ENCODE measurements at places on chromosomes 3 and 15.

- DNase-seq: no peak
Measured at GRCh38 chr3:162743091-162743490, 1246.5 kb downstream of the OTOL1 start.

- DNase-seq: peak; percentile 54
Measured at GRCh38 chr3:194577986-194578905, 55.0 kb downstream of the TMEM44 start.

DNA sequence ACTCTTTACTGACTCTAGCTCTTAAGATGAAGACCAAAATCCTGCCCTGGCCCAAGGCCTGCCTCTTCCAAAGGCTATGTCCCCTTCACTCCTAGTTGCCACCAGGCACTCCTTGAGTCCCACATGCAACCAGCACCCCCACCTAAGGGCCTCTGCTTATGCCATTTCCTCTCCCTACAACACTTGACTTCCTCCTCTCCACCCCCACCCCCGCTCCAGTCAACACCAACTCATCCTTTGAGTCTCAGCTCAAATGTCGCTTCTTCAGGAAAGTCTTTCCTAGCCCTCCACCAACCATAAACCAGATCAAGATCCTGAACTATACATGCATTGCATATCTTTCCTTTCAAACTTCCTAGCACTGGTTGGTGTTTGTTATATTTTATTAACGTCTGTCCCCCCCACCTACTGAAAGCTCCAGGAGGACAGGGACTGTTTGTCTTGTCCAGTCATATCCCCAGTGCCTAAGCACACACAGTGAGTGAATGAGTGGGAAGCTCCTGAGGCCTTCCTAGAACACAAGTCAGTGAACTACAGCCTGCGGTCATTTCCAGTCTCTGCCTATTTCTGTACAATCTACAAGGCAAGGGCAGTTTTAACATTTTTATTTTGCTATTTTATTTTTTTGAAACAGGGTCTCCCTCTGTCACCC is 7.3 kb downstream of the TBC1D2B start:
- no peak for DNase-seq

DNA sequence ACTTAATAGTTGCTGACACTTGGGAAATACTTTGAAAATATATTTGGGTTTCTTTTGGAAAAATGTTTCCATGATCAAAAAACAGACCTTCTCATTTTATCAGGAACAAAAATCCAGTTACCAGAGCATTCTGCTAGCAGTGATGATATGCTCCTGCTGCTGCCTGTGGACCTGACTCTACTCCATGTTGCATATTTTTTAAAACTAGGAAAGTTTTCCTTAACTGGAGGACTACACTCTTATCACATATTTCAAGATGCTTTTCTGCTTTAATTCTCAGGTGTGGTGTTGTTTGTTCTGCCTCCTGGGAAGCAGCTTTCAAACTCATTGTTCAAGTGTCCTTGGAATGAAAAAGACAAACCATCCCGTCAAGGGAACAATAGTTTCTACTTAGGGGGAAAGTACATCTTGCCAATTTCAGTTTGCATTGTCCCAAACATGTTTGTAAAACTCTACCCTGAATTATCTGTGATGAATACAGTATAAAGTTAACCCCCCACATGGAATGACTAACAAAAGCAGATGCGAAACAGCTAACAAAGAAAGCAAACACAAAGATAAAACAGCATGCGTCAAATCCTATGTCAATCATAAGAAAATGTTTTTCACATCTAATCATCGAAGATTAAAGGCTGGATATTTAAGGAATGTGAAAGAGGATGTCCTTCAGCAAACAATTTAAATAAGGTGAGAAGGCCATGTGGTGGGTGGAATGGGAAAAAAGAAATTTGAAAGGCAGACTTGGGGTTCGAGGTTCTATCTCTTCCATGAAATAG is 40.1 kb upstream of the PSMD6 start:
- DNase-seq: no peak

- no peak for DNase-seq
Measured at GRCh38 chr15:28104326-28104725, 5.2 kb upstream of the OCA2 start.

GRCh38 chr15:74438721-74439316 is 5.1 kb upstream of the SEMA7A start:
- DNase-seq: peak; percentile 75

DNA sequence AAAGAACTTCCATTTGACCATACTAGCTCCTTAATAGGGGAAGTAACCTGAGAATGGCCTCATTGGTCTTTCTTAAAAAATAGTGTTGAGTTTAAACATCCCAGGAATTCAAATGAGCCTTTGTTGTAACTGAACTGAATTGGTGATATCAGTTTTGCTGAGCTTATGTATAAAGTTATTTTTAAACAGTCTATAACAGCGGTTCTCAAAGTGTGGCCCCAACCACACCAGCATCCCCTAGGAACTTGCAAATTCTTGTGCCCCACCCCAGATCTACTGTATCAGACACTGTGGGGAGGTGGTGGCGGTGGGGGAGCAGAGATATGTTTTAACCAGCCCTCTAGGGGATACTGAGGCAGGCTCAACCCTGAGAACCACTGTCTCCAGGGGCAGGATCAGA is 57.0 kb downstream of the LMCD1 start:
- no peak for DNase-seq

Data from stimulated activated CD4-positive, alpha-beta T cell treated with anti-CD3 and anti-CD28 coated beads, Interleukin-4, amount 100 ng/mL, for 4 hours (primary cell).